Progenitor cell of endocrine pancreas (in vitro differentiated cells): ENCODE measurements at places on chromosomes 11 and 22.

- no peak for DNase-seq
Observed at GRCh38 chr22:49608228-49608627, 219.4 kb downstream of the BRD1 start.

GRCh38 chr11:114052160-114052559 is 7.4 kb upstream of the ZBTB16 start:
- DNase-seq: no peak

- no peak for DNase-seq
Observed at GRCh38 chr11:117766576-117766975, 30.4 kb downstream of the DSCAML1 start.

DNA sequence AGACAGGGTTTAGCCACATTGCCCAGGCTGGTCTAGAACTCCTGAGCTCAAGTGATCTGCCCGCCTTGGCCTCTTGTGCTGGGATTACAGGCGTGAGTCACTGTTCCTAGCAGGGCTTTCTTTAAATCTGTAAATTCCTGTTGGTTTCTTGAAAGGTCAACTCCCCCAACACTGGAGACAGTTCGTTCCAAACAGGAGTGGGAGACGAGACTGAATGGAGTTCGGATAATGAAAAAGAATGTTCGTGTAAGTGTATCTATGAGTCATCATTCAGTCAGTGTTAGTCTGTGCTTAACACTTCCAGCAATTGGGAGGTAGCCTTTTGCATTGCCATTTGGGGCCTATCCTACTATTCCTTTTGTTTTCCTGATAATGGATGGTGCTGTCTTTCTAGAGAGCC is 10.0 kb upstream of the BACE1-AS start:
- no peak for DNase-seq

- no peak for DNase-seq
Observed at GRCh38 chr22:30253205-30253852, 6.8 kb upstream of the LIF start.
